Common myeloid progenitor, CD34-positive (primary cell): ENCODE measurements at places on chromosomes 1 and 21.

DNA sequence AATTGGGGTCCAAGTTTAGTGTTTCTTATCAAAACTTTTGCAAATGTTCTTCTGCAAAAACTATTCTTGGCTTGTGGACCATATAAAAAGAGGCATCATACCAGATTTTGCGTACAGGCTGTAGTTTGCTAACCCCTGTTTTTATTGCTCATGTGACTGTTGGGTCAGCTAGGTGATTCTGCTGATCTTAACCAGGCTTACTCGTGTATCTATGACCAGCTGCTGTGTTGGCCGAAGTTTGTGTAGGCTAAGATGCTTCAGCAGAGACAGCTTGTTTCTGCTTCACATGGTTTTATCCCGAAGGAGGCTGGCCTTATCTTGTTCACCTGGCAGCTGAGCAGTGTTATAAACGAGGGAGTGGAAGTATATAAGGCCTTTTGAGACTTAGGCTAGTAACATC is 38.2 kb downstream of the POU2F1 start:
- no peak for DNase-seq
- H3K4me1 ChIP-seq, result peaks cover 10% of the 10 kb centered on the region
- H3K27ac ChIP-seq, result no peak overlapping the region

DNA sequence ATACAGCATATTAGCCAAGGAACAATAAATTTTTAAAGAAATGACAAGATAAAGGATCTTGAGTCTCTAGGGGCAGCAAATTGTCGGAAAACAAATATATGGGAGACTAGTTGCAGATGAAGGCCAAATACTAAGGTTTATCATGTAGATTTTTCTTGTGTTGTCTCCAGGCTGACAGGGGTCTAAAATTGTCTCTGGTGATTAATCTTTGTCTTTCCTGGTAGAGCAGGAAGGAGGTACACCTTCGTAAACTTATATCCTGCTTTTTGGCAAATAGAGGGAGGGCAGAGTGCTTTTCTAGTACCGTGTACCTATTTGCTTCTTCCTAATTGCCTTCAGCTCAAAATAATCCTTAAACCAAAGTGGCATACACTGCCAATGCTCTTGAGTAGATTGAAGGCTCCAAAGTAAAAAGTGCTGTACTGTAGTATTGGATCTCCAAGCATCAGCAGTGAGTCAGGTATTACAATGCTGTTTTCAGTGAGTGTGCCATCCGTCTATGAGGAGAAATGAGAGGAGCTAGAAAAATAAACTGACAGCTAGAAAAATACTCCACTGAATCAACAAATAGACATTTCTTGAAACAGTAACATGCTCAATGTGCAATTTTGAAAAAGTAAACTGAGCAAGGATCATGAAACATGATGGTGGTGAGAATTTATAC is 1.8 kb upstream of the LEPR start:
- DNase-seq, result no peak
- no peak overlapping the region for H3K27ac ChIP-seq
- no peaks in the 10 kb centered on the region for H3K36me3 ChIP-seq
- H3K4me3 ChIP-seq, result no peak overlapping the region
- H3K27me3 ChIP-seq, result no peaks in the 10 kb centered on the region
- H3K4me1 ChIP-seq, result peaks cover 8% of the 10 kb centered on the region

GRCh38 chr1:35509558-35509957 is 47.6 kb downstream of the KIAA0319L start:
- no peak overlapping the region for H3K4me3 ChIP-seq
- H3K27ac ChIP-seq, result no peak overlapping the region
- no peaks in the 10 kb centered on the region for H3K4me1 ChIP-seq
- H3K36me3 ChIP-seq, result peaks cover 2% of the 10 kb centered on the region
- no peak for DNase-seq
- no peaks in the 10 kb centered on the region for H3K27me3 ChIP-seq

GRCh38 chr1:80310703-80311245 is 1304.2 kb upstream of the ADGRL4 start:
- no peak for DNase-seq
- H3K4me3 ChIP-seq, result no peak overlapping the region
- no peak overlapping the region for H3K27ac ChIP-seq
- no peaks in the 10 kb centered on the region for H3K4me1 ChIP-seq

- no peak overlapping the region for H3K27ac ChIP-seq
- H3K4me1 ChIP-seq, result no peaks in the 10 kb centered on the region
- H3K27me3 ChIP-seq, result no peaks in the 10 kb centered on the region
- no peak overlapping the region for H3K4me3 ChIP-seq
Measured at GRCh38 chr1:4131734-4132133, 231.7 kb upstream of the C1orf174 start.

- H3K36me3 ChIP-seq, result no peaks in the 10 kb centered on the region
- no peak overlapping the region for H3K27ac ChIP-seq
- H3K4me1 ChIP-seq, result no peaks in the 10 kb centered on the region
- DNase-seq, result no peak
- H3K4me3 ChIP-seq, result no peak overlapping the region
Measured at GRCh38 chr1:2350911-2351655, 40.3 kb downstream of the MORN1 start.

- no peak for DNase-seq
- no peaks in the 10 kb centered on the region for H3K36me3 ChIP-seq
- H3K4me3 ChIP-seq, result no peak overlapping the region
- no peaks in the 10 kb centered on the region for H3K27me3 ChIP-seq
- peaks cover 13% of the 10 kb centered on the region for H3K4me1 ChIP-seq
- H3K27ac ChIP-seq, result no peak overlapping the region
Measured at GRCh38 chr1:64624808-64625207, 120.1 kb upstream of the RAVER2 start.

DNA sequence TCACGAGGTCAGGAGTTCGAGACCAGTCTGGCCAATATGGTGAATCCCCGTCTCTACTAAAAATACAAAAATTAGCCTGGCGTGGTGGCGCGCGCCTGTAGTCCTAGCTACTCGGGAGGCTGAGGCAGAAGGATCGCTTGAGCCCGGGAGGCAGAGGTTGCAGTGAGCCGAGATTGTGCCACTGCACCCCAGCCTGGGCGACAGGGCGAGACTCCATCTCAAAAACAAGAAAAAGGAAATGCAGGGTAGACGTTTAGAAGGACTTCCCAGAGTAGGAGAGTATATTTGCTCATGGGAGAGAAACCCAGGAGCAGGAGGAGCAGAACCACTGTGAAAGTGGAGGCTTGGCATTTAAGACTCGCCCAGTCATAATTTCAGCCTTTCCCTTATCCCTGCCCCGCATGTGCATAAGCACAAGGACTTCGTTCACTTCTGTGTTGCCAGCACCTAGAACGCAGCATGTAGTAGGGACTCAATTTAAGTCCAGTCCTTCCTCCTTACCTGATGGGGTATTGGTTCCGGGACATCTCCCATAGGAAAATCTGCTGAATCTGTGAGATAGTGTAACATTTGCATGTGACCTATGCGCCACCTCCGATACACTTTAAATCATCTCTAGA is 5.2 kb upstream of the MEF2D start:
- DNase-seq, result no peak
- H3K27ac ChIP-seq, result peak overlapping the region; percentile 91
- no peaks in the 10 kb centered on the region for H3K36me3 ChIP-seq
- H3K4me1 ChIP-seq, result peaks cover 21% of the 10 kb centered on the region
- no peaks in the 10 kb centered on the region for H3K27me3 ChIP-seq

DNA sequence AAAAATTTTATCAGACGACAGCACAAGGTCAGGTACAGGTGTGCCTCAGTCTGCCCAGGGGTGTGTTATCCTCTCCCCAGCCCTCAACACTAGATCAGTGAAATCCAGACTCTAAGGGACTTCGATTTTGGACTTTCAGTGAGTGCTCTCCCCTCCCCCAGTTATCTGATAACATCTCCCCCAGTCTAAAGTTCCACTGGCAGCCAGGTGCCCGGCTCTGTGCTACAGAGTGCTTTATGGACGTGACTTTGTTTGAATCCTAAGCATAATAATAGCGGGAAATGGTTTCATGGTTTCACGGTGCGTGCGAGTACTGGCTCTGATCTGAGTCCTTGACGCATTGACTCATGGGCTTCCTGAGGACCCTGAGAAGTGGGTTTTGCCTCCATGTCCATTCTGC is 3.2 kb downstream of the SPSB1 start:
- peaks cover 14% of the 10 kb centered on the region for H3K27me3 ChIP-seq
- DNase-seq, result no peak
- no peak overlapping the region for H3K27ac ChIP-seq
- no peak overlapping the region for H3K4me3 ChIP-seq

DNA sequence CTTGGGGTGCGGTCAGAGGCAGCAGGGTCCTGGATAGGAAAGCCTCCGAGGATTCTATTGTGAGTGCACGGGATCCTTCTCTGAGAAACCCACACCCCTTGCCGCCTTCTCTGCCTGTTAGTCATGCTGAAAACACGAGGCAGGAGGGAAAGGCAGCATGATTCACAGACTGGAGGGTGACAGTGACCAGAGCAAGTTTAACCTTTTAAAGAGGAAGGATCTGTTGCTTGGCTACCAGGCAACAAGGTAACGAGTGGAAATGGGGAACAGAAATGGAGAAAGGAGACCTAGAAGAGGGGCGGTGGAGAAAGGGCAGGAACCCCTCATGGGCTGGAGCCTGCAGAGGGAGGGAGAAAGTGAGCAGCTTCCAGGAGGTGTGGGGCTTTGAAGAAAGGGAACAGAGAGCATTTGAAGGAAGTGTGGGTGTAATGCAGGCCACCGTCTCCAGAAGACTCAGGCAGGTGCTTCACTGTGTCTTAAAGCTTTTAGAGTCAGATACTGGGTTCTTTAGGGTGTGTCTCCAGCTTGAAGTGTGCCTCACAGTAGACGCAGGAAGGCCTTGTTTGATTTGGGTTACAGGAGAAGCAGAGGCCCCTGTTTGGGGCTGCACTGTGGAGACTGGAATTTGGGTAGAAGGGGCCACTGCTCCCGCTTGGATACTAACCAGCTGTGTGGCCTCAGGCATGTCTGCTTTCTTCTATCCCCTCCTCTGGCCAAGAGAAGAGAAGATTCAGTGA is 19.1 kb downstream of the OPTC start:
- H3K27me3 ChIP-seq, result no peaks in the 10 kb centered on the region
- H3K27ac ChIP-seq, result no peak overlapping the region
- H3K4me1 ChIP-seq, result peaks cover 14% of the 10 kb centered on the region
- peak; percentile 34 for DNase-seq

DNA sequence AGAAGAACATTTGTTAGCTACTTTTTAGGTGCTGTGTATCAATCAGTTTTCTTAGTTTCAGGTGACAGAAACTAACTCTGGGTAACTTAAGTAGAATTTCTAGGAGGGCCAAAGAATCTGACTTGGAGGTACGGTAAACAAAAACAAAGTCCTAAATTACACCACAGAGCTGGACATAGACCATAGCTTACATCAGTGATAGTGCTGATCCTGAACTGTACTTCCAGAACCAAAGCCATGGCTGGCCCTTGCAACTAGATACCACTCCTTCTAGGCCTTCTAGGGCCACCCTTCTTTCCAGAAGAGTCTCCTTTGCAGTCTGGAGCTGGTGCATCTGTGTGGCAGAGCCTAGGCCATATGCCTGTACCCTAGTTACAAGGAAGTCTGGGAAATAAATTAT is 94.5 kb downstream of the OLFML2B start:
- no peak overlapping the region for H3K4me3 ChIP-seq
- H3K4me1 ChIP-seq, result peaks cover 12% of the 10 kb centered on the region
- H3K36me3 ChIP-seq, result peaks cover 4% of the 10 kb centered on the region
- H3K27ac ChIP-seq, result no peak overlapping the region
- DNase-seq, result no peak
- no peaks in the 10 kb centered on the region for H3K27me3 ChIP-seq

DNA sequence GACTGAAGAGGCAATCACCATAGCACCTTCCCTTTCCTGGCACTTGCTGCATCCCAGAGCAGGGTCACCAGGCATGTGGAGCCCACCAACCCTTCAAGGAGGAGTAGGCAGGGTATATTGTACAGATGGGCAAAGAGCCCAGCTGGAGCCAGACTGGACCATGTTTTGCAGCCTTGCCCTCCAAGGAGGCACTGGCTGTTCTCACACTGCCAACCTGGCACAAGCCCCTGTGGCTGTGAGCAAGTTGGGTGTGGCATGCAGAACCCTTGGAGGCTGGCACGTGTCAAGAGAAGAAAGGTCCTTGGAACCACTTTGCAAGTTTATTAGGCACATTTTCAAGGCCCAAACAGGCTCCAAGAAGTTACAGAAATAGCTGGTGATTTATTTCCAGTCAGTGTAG is 146.4 kb downstream of the FOXD2 start:
- H3K27me3 ChIP-seq, result no peaks in the 10 kb centered on the region
- DNase-seq, result no peak
- H3K4me3 ChIP-seq, result no peak overlapping the region
- no peaks in the 10 kb centered on the region for H3K36me3 ChIP-seq
- no peak overlapping the region for H3K27ac ChIP-seq
- peaks cover 12% of the 10 kb centered on the region for H3K4me1 ChIP-seq

- no peaks in the 10 kb centered on the region for H3K4me1 ChIP-seq
- no peak overlapping the region for H3K4me3 ChIP-seq
- no peaks in the 10 kb centered on the region for H3K36me3 ChIP-seq
- H3K27me3 ChIP-seq, result no peaks in the 10 kb centered on the region
- no peak for DNase-seq
Measured at GRCh38 chr1:92503043-92503925, 16.6 kb upstream of the GFI1 start.

GRCh38 chr1:201628490-201628889 is 89.6 kb downstream of the NAV1 start:
- no peaks in the 10 kb centered on the region for H3K36me3 ChIP-seq
- H3K4me1 ChIP-seq, result no peaks in the 10 kb centered on the region
- H3K4me3 ChIP-seq, result no peak overlapping the region
- no peak for DNase-seq
- no peak overlapping the region for H3K27ac ChIP-seq

- H3K27me3 ChIP-seq, result no peaks in the 10 kb centered on the region
- no peak for DNase-seq
- H3K4me3 ChIP-seq, result no peak overlapping the region
Measured at GRCh38 chr1:88204111-88204510, 480.0 kb upstream of the PKN2 start.

DNA sequence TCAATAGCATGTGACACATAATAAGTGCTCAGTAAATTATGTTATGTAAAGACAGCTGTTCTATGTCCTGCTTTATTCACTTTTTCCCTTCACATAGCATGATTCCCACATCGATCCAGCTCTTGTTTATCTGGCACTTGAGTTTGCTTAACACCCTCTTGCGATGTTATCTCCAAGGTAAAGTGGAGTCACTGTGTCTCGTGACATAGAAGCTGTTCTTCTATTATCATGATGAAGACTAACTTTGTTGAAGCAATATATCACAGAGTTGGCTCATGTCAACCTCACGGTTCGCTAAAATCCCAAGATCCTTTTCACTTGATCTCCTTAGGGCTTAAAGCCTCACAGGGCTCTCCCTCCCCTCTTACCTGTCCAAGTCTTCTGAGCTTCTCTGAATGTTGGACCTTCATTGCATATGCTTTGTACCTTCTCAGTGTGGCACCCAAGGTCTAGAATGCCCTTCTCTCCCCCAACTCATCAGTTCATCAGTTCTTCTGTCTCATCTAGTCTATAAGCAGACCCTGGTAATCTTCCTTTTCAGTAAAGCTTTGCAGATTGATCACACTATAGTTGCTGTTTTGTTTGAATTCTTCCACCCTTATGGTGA is 38.0 kb downstream of the PLXNA2 start:
- no peaks in the 10 kb centered on the region for H3K27me3 ChIP-seq
- no peak overlapping the region for H3K27ac ChIP-seq
- H3K4me3 ChIP-seq, result no peak overlapping the region
- DNase-seq, result no peak
- H3K4me1 ChIP-seq, result peaks cover 31% of the 10 kb centered on the region
